ENCODE measurements at places on chromosomes 5 and 9.

- DNase-seq, result no peak
Measured at GRCh38 chr5:39399135-39400036, 25.4 kb downstream of the DAB2 start.

GRCh38 chr5:38555354-38556087 lies 925 bp downstream of the LIFR start:
- DNase-seq, result no peak

- DNase-seq, result no peak
Measured at GRCh38 chr5:22223079-22223478, 630.1 kb downstream of the CDH12 start.

GRCh38 chr5:156259618-156260017 lies 67.3 kb upstream of the SGCD start:
- no peak for DNase-seq

DNA sequence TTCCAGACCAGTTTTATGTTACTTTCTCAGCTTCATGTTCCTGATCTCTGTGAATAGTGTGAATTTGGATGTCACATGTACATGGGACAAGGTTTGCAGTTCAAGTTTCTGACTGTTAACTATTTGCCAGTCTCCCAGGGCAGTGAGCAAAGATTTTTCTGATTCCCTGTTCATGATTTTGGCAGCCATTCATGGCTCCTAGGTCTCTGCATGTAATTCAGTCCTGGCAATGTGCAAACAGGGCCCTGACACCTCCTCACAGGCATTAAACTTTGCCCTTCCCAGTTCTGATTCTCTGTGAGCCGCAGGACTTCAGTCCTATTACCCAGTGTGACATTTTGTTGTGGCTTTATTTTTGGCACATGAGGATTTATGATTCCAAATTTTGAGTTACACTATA lies 349.7 kb downstream of the ARRDC3 start:
- no peak for DNase-seq

- DNase-seq, result no peak
Measured at GRCh38 chr9:131119600-131119999, 5.8 kb upstream of the NUP214 start.

- no peak for DNase-seq
Measured at GRCh38 chr5:80220245-80220897, 35.5 kb downstream of the SERINC5 start.

- no peak for DNase-seq
Measured at GRCh38 chr5:180532268-180532667, 38.1 kb downstream of the CNOT6 start.

DNA sequence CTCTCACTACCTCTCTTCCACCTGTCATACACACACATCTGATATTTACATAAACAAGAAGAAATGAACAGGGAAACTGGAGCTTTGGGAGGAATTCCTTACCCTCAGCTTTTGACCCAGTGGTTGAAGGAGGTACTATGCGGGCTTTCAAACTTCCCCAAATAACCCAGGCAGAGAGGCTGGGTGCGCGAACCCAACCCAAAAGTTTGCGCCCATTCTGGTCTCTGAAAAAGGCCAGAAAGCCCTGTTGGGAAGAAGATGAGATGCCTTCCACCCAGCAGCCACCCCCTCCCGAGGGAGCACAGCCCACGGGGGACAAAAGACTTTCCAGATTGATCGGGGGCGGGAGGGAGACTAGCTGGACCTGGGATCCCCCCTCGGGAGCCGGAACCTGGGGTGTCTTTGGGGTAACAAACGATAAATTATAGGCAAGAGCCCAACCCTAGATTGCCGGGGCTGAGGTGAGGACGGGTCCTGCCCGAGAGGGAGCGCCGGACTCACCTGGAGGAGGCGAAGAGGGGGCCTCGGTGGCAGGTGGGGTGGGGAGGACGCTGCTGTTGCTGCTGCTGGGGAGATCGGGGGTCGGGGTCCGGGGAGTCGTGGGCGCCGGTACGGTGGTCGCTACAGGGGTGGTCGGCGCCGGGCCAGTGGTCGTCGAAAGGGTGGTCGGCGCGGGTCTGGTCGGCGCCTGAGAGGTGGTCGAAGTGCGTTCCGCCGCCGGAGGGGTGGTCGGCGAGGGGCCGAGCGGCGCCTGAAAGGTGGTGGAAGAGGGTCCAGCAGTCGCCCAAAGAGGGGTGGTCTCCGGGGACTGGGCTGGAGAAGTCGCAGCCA lies 798 bp downstream of the MEGF9 start:
- DNase-seq, result no peak

GRCh38 chr9:90805006-90805996 lies 3.7 kb downstream of the SYK start:
- no peak for DNase-seq

DNA sequence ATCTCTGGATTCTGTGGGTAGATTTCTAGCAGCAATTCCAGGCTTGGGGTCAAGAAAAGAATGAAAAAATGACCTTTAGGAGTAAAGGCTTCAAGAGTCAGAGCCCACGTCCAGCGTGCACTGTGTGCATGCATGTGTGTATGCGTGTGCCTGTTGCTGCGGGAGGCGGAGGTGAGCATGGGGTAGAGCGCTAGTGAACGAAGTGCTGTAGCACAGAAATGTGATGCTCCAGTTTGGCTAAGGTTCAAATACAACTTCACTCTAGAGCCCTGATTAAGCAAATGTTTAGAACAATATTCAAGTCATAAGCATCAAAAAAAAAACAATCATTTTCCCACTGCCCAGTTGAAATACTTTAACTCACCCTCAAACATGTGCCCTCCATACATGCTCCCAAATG lies 403.9 kb downstream of the ZNF608 start:
- DNase-seq, result no peak

DNA sequence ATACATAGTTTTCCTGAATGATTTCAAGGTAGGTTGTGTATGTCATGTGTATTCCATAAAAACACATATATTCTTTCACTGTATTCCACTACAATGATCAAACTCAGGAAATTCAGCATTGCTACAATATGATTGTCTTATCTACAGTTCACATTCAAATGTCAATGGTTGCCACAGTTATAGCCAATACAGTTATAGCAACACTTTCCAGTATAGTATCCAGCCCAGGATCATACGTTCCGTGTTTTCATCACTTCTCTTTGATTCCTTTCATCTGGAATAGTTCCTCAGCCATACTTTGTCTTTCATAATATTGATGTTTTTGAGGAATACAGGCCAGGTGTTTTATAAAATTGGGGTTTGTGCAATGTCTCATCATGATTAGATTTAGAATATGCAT lies 9.5 kb downstream of the OR2S2 start:
- no peak for DNase-seq

DNA sequence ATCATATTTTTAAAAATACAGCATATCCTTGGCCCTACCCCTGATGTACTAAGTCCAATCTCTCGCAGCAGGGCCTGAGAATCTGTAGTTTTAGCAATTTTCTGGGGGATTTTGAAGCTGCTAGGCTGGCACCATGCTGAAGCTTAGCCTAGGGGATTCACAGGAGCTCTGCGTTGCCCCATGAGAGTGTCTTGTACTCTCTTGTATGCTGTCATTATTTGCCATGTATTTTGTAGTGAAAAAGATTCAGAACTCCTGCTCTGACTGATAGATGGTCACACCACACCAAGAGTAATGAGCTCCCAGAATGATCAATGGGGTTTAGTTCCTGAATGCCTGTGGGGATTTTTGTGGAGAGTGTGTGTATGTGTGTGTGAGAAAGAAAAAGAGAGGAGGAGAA lies 20.7 kb upstream of the TRMT10B start:
- DNase-seq, result no peak

GRCh38 chr9:97856857-97857605 lies 4.0 kb downstream of the FOXE1 start:
- no peak for DNase-seq

DNA sequence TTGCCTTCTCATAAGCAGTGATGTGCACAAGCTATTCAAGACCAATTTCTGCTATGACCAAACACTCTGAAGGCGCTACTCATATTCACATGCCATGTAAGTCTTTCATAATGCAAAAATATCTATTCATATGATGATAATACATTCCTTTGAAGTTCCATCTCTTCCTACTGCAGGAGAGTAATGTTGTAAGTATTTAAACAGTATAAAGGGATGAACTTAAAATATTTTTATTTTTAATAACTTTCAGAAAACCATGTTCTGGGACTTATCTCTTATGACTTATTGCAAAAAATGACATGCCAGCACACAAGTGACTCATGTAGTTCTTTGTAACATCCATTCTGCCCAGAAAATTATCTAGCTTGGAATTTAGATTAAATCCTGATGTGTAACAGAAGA lies 376.4 kb downstream of the KCTD16 start:
- no peak for DNase-seq

- DNase-seq, result no peak
Measured at GRCh38 chr9:119318371-119318770, 50.9 kb downstream of the BRINP1 start.

GRCh38 chr9:5113523-5113922 lies 71.9 kb downstream of the INSL6 start:
- no peak for DNase-seq

- no peak for DNase-seq
Measured at GRCh38 chr9:71607461-71607881, 160.8 kb downstream of the CEMIP2 start.

- no peak for DNase-seq
Measured at GRCh38 chr5:64859881-64860280, 91.2 kb downstream of the CWC27 start.

DNA sequence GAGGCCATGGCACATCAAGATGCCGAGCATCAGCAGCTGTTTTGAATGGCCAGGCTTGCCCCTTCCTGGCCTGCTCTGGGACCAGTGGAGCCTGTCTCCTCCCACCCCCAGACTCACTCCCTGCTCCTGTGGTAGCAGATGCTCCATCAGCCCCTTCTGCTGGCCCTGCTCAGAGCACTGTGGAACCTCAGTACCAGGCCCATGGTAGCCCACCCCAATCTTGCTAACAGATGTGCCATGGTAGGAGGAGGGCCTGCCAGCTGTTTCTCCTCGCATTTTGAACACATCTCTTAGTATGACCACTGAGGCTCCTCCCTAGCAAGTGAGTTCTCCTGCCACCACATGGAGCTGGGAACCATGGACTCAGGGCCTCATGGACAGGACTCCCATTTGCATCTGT lies 29.5 kb downstream of the COL27A1 start:
- no peak for DNase-seq
